ENCODE measurements at places on chromosomes 7 and 10.

DNA sequence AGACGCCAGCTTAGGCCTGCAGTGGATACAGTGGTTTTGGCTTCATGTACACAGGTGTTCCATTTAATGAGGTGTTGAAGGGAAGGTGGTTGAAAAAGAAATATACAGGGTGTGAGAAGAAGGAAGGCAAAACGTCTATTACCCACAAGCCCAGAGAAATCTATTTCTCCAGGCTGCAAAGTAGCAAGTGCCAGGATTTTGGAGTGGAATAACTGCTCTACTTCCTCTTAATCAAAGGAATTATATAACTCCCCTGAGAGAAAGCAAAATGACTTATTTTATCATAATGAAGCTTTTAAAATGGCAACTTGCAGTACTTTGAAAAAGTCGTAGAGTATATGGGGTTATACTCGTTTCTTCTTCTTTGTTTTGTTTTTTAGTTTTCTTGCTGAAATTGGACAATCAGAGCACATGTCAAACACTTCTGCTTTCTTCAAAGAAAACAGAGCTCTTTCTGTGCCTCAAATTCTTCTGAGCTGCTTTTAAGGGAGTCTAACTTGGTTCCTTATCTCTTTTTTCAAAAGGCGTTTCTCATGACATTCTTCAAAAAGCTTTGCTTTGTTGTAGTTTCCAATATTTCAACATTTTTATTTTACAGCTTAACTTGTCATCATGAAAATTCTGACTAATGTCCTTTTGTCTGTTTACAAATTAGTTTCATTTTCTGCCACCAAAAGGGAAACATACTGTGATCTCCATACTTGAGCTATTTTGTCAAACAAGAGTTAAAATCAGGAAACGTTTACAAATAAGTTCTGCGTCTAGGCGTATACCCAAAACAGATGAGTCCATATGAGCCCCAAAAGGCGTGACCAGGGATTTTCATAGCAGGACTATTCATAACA, 289.7 kb downstream of the FRMD4A start:
- no peak for DNase-seq

DNA sequence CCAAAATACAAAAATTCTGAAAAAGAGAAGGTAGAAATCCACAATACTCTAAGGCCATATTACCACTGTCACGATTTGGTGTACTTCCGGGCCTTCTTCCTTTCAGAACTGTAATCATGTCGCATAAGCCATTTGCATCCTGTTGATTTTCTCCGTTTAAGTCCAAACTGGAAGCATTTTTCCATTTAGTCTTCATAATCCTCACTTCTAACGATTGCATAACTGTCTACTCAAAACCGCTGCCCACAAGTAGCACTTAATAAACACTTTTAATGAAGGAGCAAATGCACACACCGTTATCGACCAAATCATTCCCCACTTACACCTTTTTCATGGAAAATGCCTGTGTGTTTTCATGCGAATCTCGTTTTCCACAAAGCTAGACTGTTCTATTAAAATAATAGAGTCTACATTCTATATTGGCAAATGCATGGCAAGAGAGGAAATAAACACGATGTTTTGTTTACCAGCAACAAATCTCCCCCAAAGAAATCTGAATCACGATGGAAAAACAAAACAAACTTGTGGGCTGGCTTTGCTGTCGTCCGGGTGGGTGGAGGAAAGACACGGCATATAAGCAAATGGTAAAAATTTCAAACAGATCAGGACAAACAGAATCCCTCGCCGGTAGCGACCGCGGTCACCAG, 1.0 kb downstream of the ATE1 start:
- no peak for DNase-seq

DNA sequence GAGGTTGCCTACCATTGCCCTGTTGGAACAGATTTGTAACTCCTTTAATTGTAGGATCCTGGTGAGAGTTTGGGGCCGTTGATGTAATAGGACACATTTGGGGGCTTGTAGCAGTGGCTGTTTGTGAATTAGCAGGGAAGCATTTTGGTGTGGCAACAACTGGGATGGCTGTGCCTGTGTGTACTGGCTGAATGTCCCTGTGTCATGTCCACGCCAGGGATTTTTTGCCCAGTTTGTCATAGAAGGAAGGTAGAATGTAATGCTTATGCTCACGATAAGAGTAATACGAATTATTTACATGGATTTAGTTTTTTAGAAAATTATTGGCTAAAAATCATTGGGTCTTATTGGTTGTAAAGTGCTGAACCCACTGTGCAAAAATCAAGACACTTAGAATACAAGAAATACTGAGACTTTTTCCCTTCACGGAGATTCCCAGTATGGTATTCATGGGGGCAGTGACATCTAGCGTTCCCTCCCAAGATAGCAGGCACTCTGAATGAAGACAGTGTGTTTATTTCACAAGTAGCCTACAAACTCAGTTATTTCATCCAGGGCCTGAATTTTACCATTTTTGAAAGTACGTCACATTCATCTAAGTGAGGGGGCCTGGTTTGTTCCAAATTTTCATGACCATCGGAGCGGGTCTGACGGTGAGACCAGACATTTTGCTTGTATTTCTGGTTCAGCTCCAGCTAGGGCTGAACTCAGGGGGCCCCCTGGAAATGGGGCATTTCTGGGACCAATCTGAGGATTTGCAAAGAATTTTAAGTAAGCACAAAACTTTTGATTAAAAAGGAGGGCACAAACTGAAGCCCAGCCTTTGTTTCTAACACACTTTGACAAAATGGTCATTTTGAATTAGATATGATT, 74.7 kb downstream of the CACNB2 start:
- no peak for DNase-seq

DNA sequence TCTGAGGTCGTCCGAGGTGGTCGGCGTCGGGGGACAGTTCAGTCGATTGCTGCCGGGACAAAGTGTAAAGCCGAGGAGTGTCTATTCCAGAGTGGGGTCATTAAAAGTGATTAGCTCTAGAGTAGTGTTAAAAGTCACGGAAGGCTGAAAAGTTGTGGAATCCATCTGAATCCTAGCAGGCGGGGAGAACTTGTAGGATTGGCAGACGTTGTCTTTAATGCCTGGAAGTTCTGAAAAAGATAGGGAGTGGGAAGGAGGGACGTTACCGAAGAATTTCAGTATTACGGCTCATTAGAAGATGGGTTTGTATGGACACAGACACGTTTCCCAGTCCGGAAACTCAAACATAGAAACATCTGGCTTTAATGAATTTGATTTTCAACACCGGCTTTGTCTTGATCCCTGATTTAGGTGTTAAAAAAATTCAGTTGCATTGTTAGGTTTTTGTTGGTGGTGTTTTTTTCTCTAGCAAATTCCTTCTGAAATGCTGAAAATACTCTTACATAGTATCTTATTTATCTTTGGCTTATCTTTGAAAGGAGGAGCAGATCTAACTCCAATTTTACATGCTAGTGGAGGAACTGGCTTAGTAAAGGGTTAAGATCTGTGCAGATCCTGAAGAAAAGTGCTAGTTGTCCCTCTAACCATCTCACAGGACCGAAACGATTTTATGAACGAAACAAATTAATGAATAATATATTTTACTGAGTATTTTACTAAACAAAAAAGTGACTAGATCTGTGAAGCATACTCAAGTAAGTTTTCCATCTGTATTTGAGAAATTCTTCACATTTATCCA, 900 bp downstream of the MKLN1 start:
- no peak for DNase-seq

GRCh38 chr7:141631525-141631924, 70.4 kb downstream of the DENND11 start:
- DNase-seq: no peak

- no peak for DNase-seq
Measured at GRCh38 chr7:20786779-20787659, at the start of gene SP8. SP8 (minus strand) TSS chr7:20786886; CDS start chr7:20786798, 88 bp downstream.

- peak; percentile 83 for DNase-seq
Measured at GRCh38 chr10:22436893-22437619, 91.8 kb downstream of the SPAG6 start.

DNA sequence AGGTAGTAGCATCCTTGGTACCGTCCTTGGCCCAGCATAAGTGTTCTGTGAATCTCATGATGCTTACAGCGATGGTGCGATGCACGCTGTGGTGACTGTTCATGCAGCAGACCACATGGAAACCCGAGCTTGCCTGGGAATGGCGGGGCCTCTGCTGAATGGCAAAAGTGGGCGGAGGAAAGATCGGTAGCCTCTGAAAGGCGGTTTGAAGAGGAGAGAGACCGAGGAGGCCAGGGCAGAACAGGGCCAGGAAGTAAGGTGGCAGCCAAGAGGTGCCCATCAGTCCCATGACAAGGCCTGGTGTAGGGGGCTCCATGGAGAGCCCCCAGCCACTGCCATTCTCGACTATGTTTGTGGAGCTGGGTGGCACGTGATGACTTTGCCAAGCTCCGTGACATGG, 33.2 kb upstream of the CNPY1 start:
- no peak for DNase-seq
